ENCODE measurements at places on chromosomes 1 and 21.

DNA sequence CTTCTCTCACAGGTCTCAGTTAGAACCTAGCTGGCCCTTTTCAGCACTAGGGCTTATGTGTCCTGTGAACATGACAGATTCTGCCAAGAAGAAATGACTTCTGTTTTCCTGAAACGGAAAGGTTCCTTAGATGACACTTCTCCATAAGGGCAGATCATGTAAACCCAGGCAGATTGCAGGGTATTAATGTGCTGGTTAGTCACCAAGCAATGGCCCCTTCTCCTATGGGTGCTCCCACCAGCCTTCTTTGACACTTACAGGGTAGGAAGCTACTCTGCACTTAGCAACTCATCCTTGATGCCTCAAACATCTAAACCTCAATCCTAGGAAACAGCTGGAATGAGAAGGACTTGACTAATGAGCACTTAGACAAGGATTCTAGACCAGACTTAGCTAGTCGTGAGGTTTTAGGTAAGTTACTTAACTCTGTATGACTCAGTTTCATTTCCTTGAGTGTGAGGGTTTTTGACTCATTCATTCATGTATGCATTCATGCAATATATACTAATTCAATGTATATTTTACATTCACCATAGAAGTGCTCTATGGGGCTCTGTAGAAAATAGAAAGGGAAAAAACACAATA is 74.1 kb upstream of the PLXNA2 start:
- DNase-seq = no peak

- no peak for DNase-seq
Observed at GRCh38 chr1:13687151-13687715, 12.8 kb upstream of the PRDM2 start.

- DNase-seq = no peak
Observed at GRCh38 chr21:39319251-39319756, 5.9 kb upstream of the BRWD1 start.

- no peak for DNase-seq
Observed at GRCh38 chr1:184627007-184627341, 127.7 kb downstream of the EDEM3 start.

DNA sequence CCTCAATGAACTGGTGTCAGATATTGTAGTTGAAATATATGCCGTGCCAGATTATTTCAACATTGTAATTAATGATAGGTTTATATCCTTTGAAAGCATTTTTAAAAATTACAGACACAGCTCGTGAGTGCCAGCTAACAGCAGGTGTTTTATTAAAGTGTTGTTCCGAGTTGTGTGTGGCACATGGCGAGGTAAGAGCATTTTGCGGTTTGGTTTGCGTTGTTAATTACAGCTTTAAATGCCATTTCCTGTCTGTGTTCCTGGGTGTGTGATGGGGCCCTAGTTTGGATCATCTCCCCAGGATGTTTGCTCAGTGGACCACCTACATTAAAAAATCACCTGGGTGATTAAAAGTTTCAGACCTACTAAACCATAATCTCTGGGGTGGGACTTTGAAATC is 97.4 kb downstream of the PRDM2 start:
- peak; percentile 64 for DNase-seq

- DNase-seq = no peak
Observed at GRCh38 chr21:15222707-15223106, 157.9 kb upstream of the NRIP1 start.

- no peak for DNase-seq
Observed at GRCh38 chr21:45999581-46000181, 18.1 kb downstream of the COL6A1 start.
